ENCODE measurements at places on chromosomes 2 and 18.
A peak's percentile ranks its signal among the peaks of the same experiment; 100 is the strongest.

DNA sequence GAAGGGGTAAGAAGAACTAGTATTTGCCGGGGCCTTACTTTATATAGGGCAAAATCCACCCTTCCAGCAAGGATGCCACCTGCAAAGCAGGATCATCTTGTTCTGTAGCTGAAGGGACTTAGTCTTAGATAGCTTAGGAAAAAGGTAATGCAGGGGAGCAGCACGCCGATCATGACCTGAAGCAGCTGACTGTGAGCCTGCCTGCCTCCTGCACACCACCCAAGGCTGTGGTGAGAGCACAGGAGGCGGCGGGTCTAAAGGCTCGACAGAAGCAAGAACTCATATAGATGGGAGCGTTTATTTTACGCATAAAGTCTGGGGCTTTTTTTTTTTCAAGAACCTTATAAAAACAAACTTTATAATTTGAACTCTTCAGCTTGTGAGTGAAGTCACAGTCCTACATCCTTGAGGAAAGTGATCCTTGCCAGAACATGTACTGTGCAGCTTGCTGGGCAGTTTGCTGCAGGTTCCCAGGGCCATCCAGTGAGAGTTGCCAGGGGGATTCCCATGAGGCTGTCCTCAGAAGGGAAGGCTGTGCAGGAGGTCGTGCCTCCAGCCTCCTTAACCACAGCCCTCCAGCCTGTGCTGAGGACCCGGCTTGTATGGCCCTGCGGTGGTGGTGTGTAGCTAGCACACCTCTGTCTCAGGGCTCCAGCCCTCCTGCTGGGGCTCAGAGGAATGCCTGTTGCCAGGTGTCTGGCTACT lies 92.1 kb downstream of the RNF144A start:
- no peak for DNase-seq

- peak; percentile 89 for DNase-seq
Observed at GRCh38 chr2:43041661-43042360, 184.6 kb downstream of the ZFP36L2 start.

- DNase-seq: no peak
Observed at GRCh38 chr2:144753416-144753815, 233.5 kb upstream of the ZEB2 start.

- no peak for DNase-seq
Observed at GRCh38 chr2:42035241-42035640, 12.6 kb upstream of the PKDCC start.

- no peak for DNase-seq
Observed at GRCh38 chr2:239381709-239382134, 19.1 kb downstream of the HDAC4 start.

GRCh38 chr2:108634011-108634410 lies 85.3 kb upstream of the RANBP2 start:
- no peak for DNase-seq

- DNase-seq: no peak
Observed at GRCh38 chr18:5391409-5391808, 95.9 kb upstream of the ZBTB14 start.
